ENCODE measurements at places on chromosomes 2 and 18. TPM values are rescaled to one million over a fixed set of nuclear protein-coding genes. Genes with fewer than 3 reads are reported as not detected.

GRCh38 chr2:12352889-12353288, 363.8 kb upstream of the TRIB2 start:
- no peak for DNase-seq

The MDH1B gene
- total RNA-seq: not detected

The IL37 gene
- total RNA-seq: not detected

DNA sequence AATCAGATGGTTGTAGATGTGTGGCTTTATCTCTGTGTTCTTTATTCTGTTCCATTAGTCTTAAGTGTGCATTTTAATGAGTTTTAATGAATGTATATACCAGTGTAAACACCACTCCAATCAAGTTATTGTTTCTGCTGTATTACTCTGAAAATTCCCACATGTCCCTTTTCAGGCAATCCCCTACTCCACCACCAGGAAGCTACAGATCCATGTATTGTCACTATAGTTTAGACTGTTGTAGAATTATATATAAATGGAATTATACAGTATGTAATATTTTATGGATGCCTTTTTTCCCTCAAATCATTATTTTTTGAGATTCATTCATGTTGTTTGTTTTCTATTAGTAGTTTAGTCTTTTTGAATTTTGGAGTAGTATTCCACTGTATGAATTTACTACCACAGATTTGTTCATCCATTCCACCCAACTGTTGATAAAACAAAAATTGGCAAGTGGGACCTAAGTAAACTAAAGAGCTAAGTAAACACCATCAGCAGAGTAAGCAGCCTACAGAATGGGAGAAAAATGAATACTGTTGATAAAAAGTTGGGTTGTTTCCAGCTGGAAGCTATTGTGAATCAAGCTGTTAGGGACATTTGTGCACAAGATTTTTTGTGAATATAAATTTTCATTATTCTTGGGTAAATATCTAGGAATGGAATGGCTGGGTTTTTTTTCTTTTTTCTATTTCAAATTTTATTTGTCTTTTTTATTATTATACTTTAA, 262.0 kb downstream of the CAMKMT start:
- DNase-seq: no peak

The WDR43 gene
- total RNA-seq: 52.8 TPM

DNA sequence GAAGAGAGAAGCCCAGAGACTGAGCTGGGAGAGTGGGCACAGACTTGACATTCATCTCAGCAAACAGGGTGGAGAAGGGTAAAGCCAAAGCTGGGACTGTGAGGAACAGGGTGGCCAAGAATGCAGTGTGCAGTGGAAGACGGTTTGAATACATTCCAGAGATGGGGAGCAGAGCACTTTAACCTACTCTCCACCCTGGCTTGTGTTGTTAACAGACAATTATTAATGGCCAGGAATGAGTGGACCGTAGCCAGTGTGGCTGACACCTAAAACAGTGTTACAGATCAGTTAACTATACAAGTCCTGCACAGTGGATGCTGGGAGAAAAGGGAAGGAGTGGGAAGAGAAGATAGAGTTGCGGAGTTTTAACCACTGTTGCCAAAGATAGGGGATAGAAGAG, 7.4 kb upstream of the NAB1 start:
- no peak for DNase-seq

Data from omental fat pad (tissue), 4 donors.